Camera-type eye (tissue), 1 donor: ENCODE measurements at places on chromosomes 4 and X. TPM values are rescaled to one million over a fixed set of nuclear protein-coding genes. Genes with fewer than 3 reads are reported as not detected.

Gene PCSK1N
- 46.4 TPM for total RNA-seq

Gene UGT2B28
- not detected for total RNA-seq

Gene CCDC120
- total RNA-seq = 5.6 TPM

Gene STK26
- 9.0 TPM for total RNA-seq

Gene H2BW2
- total RNA-seq = not detected

Gene ADAMTS3
- total RNA-seq = 11.3 TPM

Gene CRMP1
- total RNA-seq = 148 TPM

Gene MAGED4
- 77.3 TPM for total RNA-seq

Gene BST1
- total RNA-seq = 4.9 TPM

Gene GRIA3
- total RNA-seq = 21.6 TPM

Gene CXCL10
- 1.4 TPM for total RNA-seq

Gene SPANXA2
- not detected for total RNA-seq

Gene DDIT4L
- total RNA-seq = 8.5 TPM

Gene TMSB15C
- total RNA-seq = 12.6 TPM
